Glomerular endothelial cell (primary cell): ENCODE measurements at places on chromosomes 7 and 10.
A peak's percentile ranks its signal among the peaks of the same experiment; 100 is the strongest.

DNA sequence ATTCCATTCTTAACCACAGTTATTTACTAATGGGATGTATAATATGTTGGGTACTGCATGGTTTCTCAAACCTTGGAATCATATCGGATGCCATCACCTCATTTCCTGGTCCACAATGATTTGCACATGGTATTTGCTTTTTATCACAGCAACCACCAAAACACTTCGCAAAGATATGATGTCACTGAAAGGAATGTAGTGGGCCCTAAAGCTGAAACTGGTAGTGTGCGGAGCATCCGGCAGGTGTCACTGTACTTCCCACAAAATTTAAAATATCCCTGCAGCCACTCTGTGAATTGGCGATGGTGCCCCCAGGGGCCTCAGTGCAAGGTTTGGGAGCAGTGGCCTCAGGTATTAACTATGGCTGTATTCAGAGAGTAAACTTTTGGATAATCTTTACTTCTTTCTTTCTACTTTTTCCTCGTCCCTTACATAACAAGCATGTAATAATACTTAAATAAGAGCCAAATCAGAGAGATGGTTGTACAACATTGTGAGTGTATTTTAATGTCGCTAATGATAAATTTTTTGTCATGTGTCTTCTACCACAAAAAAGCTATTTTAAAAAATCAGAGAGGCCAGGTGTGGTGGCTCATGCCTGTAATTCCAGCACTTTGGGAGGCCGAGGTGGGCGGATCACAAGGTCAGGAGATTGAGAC lies 66.2 kb downstream of the FAM241B start:
- peak; percentile 62 for DNase-seq

GRCh38 chr7:50379082-50379481 lies 71.1 kb downstream of the FIGNL1 start:
- no peak for DNase-seq

DNA sequence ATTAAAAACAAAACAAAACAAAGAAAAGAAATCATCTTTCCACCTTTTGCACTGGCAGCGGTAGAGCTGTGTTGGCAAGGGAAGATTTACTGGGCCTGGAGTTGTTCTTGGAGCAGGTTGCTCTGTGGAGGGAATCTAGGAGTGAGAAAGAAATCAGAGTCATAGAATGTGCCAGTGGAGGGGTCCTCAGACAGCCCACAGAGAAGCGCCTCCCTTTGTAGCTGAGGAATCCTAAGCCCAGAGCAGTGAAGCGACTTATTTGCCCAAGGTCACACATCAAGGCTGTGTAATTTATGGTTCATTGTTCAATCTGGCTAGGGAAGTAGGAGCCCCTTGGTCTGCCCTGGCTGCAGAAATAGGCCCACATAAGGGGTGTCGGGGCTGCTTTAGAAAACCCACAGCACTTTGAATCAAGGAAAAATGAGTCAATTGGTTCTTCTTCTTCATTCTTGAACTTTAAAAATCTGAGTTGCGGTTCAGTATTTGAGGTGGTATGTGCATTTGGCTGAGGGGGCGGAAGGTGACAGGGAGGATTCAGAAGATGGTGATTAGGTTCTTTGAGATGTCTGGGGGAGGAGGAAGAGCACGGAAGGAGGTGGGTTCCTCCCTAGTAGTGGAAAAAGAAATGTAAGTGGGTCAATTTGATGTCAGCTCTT lies 253.7 kb downstream of the PTEN start:
- no peak for DNase-seq

GRCh38 chr10:92538231-92538958 lies 35.5 kb downstream of the IDE start:
- DNase-seq: no peak

DNA sequence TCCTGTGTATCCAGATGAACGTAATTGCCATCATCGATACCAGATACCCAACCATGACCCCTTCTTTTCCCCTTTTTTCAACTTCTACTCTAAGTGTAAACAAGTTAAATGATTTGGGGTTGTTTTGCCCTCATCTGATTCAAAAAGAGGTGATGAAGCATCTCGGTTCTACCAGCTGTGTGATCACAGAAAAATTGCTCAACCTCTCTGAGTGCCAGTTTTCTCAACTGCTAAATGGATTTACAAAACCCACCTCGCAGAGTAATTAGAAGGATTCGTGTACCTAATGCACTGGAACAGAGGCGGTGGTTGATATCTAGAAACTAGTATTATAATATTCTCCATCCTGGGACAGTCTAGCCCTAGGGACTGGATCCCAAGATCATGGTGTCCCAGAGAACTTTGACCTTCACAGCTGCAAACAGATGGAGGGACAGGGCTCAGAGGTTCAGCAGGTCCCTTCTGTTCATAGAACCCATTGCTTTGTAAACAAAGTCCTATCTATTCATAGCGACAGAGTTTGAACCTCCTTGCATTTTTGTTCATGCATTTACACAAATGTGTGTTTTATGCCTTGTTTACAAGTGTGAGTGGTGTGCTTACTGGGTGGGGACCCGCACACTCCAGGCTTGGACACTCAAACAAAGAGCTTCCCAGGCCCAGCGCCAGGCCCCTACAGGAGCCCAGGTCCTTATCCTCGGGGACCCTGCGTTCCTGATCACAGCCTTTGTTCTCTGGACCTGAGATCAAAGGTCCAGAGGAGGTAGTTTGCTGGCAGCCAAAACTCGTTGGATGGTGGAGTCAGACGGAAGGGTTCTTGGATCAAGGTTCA lies 46.4 kb downstream of the CALML3 start:
- DNase-seq: no peak

DNA sequence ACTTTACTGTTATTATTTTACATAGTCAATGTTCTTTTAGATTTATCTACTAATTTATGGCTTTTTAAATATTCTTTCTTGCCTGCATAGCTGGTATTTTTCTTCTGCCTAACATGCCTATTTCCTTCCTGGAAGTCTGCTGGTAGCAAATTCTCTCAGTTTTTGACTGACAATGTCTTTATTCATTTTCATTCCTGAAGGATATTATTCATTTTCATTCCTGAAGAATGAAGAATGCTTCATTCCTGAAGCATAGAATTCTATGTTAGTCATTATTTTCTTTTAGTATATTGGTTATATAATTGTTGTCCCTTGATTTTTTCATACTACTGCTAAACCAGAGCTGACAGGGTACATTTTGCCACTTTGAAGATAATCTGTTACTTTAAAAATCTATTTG lies 41.8 kb downstream of the TMEM168 start:
- no peak for DNase-seq

GRCh38 chr10:96765406-96766240 lies 45.3 kb upstream of the PIK3AP1 start:
- no peak for DNase-seq

GRCh38 chr7:129421717-129422250 lies 12.4 kb upstream of the STRIP2 start:
- DNase-seq: no peak

DNA sequence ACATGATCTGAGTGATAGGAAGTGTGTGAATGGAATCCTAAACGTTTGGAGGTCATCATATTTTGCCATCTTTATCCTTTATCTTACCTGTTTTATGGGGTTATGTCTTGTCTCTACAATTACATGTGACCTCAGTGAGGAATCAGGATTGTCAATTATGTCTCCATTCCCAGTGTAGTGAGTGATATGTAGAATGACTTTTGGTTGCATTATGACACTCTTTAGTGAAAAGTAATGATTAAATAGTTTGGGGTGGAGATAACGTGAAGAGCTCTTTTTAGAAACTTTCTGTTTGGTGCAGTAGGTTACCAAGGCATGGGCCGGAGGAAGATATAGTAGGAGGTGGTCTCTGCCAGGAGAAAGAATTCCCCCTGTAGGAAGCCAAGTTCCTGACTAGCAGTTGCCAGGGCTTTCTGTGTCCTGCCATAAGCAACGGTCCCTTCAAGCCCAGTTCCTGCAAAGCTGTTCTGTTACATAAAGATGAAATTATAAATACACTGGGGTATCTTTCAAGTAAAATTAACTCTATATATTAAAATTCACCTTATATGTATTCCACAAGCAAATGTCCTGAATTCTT lies 228.2 kb downstream of the NSUN6 start:
- DNase-seq: no peak

- no peak for DNase-seq
Observed at GRCh38 chr7:74502216-74502891, 48.6 kb downstream of the GTF2IRD1 start.

GRCh38 chr10:49579621-49580020 lies 30.5 kb upstream of the SLC18A3 start:
- DNase-seq: no peak

- no peak for DNase-seq
Observed at GRCh38 chr10:96261930-96262329, 9.4 kb downstream of the BLNK start.

- no peak for DNase-seq
Observed at GRCh38 chr10:125233726-125234125, 73.4 kb upstream of the CTBP2 start.

- DNase-seq: no peak
Observed at GRCh38 chr7:41467596-41467995, 235.3 kb downstream of the INHBA start.

DNA sequence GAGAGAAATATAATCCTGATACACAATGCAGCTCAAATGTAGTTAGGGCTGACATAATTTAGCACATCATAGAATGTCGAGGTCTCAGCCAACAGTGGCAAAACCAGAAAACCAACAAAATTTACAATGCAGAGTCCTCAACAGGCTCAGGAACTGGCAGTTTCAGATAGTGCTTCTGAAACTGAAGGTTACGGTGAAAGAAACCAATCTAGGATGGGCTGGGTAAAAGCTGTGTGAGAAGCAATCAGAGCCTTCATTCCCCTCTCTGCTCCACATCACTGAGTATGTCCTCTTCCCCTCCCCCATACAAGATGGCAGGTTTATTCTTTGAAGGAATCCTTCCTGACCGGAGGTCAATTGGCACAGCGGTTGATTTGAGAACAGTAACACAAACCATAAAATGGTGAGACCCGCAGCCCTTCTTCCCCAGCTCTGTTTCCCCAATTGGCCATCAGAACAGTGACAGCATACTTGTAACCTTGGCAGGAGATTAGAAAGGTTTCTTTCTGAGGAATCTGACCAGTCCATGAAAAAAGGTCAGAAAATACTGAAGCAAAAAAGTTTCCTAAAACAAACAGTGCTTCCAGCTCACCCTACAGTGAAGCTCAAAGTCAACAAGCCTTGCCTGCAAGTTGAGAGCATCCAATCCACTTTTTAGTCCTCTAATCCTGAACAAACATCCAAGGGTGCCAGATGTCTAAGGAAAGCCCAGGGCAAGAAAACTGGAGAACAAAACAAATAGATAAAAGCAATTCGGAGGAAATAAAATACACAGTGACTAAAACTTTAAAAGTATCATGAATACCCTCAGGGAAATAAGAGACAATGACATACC lies 53.9 kb upstream of the IL6 start:
- DNase-seq: no peak

- DNase-seq: no peak
Observed at GRCh38 chr10:114166043-114166442, 8.0 kb downstream of the CCDC186 start.

DNA sequence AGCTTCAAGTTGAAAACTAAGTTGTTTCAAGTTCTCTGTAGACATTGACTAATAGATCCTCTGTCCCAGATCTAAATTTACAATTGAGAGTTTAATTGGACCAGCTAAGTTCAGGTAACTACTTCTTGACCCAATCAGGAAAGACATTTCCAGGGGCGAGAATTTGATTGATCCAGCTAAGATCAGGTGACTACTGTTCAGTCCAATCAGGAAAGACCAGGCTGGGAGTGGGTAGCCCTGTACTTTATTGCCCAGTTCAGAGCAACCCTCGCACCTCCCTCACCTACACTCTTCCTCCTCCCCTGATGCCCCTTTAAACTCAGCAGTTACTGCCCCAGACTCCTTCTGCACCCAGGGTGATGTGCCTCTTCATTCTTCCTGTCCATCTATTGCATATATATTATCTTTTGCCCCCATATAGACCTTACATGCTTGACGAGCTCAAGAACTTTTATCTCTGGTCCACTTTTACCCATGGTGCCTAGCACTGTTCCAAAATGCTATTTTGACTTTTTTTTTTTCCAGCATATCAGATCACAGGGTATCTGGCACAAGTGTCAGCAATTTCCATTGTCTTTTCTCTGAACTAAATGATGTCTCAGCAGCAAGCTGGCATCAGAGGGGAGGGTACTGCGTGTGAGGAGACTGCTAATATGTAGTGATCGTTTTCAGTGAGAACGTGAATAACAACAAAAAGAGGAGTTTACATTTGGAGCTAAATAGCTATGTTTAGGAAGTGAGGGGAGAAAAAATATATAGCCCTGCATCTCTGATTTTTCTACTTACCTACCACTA lies 169.4 kb downstream of the KIAA1217 start:
- DNase-seq: no peak

- DNase-seq: no peak
Observed at GRCh38 chr7:138935465-138936011, 45.7 kb downstream of the KIAA1549 start.
